ENCODE measurements at places on chromosomes 13 and 19.

DNA sequence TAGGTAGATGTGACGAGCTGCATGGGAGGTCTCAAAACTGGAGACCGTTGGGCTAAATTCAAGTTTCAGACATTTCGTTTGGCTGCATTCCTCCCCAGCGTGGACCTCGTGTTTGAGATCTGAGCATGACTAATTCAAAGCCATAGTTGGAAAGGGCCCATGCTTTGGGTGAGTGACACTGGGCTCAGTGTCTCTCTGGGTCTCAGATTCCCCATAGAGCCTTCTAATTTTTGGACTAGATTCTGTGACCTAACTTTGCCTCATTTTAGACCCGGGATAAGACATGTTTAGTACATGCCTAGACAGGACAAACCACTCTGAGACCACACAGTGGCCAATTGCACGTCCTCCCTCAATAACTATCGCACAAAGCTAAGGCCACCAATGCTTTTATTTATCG, 16.6 kb downstream of the CKM start:
- DNase-seq, result no peak

- no peak for DNase-seq
Measured at GRCh38 chr19:24054044-24054935, 32.7 kb upstream of the ZNF254 start.

GRCh38 chr19:41263042-41263849, 926 bp upstream of the HNRNPUL1 start:
- no peak for DNase-seq

- DNase-seq, result no peak
Measured at GRCh38 chr13:65594298-65594781, 1635.8 kb downstream of the PCDH9 start.

GRCh38 chr19:32012886-32013631, 332.4 kb upstream of the ZNF507 start:
- DNase-seq, result no peak

DNA sequence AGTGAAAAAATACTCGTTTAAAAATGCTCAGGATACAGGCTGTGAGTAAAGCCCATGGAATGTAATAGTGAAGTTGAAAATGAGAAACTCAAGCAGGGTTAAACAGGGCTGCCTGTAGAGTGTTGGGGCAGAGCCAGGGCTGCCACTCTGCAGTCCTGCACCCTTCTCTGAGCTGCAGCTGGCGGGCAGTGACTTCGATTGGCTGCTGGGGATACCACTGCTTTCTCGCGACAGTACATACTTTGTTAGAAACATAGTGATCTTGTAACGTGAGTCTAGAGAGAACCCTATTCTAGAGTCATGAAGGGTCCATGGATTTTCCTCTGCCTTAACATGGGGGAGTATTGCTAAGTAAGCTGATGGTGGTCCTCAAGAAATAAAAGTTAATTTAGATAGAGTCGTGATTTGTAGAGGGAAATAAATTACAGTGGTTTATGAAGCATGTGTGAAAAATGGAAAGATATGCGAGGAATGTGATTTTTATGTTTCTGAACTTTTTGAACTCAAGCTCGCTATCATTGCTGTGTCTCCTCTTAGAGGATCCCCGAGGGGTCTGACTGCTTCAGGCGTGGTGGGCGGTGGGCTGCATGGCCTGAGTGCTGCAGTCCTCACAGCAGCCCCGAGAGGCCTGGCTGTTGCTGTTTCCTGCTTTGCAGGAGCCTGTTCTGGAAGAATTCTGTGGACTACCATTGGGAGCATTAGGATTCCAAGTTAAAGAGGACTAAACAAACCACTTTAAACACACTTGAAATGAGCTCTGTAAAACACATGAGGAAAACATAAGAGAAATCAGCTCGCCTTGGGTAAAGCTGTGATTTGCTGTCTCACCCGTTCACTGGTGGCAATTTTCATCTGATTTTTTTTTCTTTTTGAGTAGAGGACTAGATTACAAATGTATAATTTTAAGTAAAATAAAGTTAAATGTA, 95.7 kb downstream of the ARHGEF7 start:
- DNase-seq, result no peak

DNA sequence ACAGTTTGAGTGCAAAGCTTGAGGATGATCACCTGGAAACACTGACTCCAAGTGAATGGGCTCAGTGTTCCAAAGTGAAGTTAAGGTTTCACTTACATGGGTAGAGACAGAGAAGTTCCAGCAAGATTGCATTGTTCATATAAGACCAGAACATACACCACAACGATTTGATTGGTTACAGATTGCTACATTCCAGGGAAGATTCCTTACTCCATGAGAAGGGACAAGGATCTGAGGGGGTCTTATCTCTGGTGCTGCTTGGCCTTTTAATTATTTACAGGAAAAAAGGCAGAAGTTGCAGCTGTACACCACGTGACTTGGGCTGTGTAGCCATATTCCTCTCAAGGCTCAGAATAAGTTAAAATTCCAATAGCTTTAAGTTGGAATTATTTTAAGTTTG, 12.3 kb downstream of the WDFY2 start:
- no peak for DNase-seq

DNA sequence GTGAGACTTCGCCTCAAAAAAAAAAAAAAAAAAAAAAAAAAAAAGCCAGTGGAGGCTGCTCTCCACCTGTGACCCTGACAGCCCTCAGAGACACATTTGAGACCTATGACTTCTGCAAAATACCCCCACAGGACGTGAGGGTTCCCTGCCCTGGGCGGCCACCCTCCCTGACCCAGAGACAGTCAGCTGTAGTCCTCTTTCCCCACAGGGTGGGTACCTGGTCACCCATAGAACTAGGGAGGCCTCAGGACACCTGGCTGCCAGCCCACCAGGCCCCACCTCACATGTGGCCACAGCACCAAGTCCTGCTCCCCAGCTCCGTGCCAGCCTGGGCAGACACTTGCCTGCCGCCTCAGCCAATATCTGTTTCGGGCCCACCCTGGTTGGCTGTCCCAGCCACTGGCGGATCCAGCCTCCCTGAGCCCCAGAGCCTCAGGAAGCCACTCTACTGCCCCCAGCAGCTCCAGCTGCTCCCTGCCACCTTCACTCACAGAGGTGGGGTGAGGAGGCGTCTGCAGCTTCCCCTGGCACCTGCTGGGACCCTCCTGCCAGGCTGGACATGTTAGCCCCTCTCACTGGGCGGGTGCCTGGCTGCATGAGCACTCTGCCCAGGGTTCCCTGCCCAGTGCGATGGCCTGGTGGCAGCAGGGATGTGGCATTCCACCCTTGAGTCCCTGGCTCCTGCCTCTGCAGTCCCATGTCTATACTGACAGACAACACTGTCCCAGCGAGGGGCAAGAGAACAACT, 6.9 kb downstream of the MKNK2 start:
- no peak for DNase-seq

GRCh38 chr19:38970664-38971532, 4.6 kb downstream of the FBXO17 start:
- no peak for DNase-seq

GRCh38 chr19:49328741-49329140, 3.8 kb upstream of the SLC6A16 start:
- DNase-seq, result no peak

GRCh38 chr19:50876456-50876855, 3.2 kb downstream of the KLK2 start:
- DNase-seq, result no peak

GRCh38 chr19:48629297-48629598, 7.9 kb downstream of the DBP start:
- DNase-seq, result no peak

GRCh38 chr13:112958127-112958989, 10.7 kb upstream of the MCF2L start:
- no peak for DNase-seq

DNA sequence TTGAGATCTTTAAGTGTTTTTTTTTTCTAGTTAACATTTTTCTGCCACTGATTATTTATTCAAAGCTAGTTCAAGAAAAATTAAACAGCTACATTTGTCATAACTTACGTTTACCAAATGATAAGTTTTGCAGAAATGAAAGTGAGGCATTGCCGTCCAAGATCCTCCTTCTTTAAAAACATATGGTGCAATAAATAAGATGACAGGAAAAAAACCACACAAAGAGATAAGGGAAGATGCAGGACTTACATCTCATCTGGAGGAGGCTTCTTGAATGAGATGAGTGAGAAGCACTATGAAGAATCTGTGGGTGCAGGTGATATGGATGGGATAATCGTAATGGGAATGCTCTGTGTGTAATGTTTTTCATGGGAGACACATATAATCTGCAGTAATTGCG, 12.4 kb downstream of the TNFSF13B start:
- no peak for DNase-seq

GRCh38 chr19:33349319-33350289, 23.9 kb upstream of the CEBPG start:
- DNase-seq, result no peak

GRCh38 chr13:40563350-40564125, 102.9 kb downstream of the FOXO1 start:
- DNase-seq, result no peak

- DNase-seq, result no peak
Measured at GRCh38 chr19:2428321-2428690, 920 bp upstream of the TIMM13 start.
